ENCODE measurements at places on chromosomes 7 and 10.

- DNase-seq = no peak
Measured at GRCh38 chr7:151289891-151290290, 41.4 kb upstream of the SMARCD3 start.

DNA sequence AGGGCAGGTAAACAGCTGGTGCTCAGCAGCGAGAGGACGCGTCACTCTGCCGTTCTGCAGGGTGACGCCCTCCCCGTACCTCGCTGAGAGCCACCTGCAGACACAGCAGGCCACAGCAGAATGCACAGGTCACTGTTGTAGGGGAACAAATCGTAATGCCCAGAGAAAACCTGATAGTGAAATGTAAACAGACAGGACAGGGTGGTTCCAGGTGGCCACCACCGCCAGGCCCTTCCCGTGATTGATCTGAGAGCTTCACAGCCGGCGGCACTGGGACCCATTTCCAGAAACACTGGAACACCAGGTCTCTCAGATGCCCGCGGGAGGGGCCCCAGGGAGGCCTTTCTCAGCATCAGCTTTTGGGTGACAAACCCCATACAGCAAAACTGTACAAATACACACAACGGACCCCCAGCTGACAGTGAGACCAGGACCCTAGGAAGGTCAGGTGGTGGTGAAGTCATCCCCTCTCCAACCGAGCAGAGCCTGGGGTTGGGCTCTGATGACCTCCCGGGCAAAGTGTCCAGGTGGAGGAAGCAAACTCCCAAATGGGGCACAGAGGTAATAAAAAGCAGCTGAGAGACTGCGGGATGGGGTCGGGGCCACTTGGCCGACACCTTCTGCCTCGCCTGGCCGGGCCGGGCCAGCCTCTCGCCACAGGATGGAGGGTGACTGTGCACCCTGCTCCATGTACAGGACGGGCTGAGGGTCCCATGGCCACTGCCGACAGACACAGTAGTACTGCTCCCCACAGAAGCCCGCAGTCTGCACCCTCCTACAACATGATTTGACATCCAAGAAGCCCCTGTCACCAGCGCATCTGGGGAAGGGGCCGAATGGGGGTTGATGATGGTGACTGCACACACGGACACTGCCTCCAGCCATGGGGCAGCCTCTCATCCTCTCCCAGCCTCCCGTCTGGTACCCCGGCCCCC is 4.6 kb downstream of the BHLHA15 start:
- no peak for DNase-seq

DNA sequence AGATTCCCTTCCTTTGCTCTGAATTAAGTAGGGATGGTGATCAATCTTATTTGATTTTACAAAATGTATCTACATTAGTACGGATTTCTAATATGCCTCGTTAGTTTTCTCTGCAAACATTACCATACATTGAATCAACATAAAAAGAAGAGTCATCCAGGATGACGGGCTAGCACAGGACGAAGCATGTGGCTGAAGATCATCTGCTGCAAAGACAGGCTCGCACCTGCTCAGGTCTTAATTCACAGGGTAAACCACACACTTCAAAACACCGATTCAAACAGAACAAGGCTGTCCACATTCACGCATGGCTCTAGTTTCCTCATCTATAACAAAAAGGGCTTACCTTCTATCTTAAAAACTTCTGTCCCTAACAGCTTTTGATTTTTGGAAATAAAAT is 323.0 kb downstream of the PARD3 start:
- DNase-seq = no peak

DNA sequence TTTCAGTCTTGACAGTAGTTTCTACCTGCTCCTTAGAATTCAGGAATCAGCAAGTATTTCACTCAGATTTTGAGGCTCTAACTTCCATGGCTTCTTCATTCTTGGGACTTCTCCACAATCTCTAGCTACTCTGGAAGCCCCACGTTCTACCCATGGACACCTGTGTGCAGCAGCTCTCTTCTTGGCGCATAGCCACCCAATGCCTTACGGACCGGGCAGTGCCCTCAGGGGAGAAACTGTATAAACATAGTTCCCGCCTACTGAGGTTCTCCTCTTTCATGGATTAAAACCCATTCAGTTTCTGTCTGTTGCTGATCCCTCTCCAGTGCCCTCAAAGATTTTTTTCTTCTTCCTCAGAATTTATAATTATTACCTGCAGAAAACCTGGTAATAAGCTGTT is 177.1 kb downstream of the SORCS1 start:
- no peak for DNase-seq

DNA sequence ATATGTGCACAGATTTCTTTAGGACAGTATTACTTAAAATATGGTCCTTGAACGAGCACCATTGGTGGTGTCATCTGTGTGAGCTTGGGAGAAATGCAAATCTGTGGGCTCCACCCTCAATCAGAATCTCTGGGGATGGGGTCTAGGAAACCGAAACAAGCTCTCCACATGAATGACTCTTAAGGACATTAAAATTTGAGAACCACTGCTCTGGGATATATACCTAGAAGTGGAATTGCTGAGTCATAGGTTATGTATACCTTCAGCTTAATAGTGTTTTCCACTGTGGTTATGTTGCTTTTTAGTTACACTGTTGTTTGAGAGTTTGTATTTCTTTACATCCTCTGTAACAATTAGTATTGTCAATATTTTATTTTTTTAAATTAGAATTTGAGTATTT is 24.0 kb downstream of the ZNRF2 start:
- no peak for DNase-seq

DNA sequence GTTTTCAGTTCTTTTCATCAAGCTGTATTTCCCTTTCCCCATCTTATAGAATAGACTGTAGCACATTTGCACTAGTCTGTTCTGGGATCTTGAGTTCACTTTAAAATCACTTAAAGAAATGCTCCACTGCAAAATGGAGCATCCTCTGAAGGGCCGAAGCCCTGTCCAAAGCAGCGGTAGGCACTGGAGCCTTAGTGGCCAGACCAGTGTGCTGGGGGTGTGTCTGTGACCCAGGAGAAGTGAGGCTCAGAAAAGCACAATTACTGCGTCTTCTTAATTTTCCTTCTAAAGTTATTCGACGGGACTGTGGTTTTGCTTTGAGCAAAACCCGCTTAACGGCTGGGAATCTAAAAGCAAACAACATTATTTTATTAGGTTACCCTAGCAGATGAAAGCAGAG is 205.7 kb downstream of the SLC25A13 start:
- no peak for DNase-seq

- DNase-seq = no peak
Measured at GRCh38 chr7:36755484-36755883, 31.2 kb upstream of the AOAH start.

GRCh38 chr10:43958964-43959363 is 310.3 kb upstream of the ZNF32 start:
- DNase-seq = no peak

DNA sequence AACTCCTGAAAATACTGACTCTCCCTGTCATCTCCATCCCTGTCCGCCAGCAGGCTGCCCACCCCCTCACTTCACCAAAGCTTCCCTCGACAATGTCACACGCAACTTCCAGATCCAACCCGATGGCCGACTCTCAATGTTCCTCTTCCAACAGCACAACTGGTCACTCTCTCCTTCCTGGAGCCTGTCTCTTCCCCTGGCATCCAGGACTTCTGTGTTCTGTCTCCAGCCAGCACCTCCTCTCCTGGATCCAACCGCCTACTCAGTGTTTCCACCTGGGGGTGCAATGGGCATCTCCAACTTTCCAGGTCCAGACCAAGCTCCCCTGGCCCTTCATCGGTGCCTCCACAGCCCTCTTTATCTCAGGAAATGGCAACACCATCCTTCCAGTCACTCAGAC is 8.6 kb downstream of the CPA5 start:
- no peak for DNase-seq

DNA sequence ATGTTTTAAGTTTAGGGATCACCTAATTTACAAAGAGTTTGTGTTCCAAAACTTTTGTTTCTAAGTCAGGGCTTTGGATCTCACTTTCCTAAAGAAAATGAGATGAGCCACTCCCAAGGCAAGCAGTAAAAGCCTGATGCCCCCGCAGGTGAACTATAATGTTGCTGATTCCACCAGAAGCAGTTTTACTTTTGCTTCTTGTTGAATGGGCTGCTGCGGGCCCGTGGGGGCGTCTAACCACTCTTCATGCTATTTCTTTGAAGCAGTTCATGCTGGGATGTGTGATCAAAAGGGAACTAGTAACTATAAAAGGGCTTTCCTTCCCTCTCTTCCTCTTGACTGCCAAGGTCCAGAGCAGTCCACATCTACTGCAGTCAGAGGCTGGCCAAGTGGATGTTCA is 118.7 kb upstream of the NEBL start:
- DNase-seq = no peak

DNA sequence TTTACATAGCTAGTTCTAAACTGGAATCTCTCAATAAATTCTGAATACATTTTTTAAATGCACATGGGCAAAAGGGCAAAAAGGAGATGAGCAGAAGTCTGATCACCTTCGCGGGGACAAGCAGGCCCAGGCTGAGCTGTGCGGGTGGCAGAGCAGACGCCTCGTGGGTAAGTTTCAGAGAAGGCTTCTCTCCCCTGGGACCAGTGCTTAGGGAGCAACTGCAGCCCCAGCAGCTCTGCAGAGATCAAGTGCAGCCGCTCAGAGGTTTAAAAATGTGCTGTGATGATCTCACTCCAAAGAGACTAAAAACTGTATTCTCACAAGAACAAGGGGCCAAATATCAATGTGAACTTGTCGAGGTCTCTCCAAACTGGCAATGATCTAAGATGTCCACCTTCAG is 264.3 kb upstream of the RNF32 start:
- no peak for DNase-seq

DNA sequence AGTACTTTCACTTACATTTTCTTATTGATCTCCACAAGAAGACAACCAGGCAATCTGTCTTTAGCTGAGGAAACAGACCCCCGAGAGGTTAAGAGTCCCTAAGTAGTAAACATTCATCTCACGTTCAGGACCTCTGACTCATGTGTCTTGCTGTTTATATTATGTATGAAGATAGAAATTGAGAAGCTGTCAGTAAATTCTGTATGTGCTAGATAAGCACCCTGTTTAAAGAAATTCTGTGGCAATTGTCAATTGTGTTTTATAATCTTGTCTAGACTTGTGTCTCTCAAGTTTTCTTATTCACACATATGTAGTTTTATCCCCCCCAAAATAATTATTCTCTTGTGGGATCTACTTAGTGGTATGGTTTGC is 14.5 kb downstream of the ADK start:
- no peak for DNase-seq

DNA sequence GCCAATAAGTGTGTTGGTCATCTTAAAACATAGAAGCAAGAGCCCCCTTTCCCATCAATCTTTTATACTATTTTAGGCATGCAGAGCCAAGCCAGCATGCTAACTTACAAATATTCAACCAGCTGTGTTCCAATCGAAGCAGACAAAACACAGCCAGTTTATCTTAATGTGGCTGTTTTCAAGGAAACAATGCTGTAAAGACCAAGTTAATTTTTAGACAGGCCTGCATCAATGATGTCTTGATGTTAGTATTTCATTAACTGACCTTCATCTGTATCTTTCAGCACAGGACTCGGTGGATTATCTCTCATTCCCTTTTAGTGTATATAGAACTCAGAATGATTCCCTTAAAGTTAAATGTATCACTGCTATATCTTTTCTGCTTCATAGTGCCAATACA is 262.0 kb upstream of the ZWINT start:
- no peak for DNase-seq

- DNase-seq = no peak
Measured at GRCh38 chr7:156918635-156919034, 25.7 kb upstream of the LMBR1 start.

DNA sequence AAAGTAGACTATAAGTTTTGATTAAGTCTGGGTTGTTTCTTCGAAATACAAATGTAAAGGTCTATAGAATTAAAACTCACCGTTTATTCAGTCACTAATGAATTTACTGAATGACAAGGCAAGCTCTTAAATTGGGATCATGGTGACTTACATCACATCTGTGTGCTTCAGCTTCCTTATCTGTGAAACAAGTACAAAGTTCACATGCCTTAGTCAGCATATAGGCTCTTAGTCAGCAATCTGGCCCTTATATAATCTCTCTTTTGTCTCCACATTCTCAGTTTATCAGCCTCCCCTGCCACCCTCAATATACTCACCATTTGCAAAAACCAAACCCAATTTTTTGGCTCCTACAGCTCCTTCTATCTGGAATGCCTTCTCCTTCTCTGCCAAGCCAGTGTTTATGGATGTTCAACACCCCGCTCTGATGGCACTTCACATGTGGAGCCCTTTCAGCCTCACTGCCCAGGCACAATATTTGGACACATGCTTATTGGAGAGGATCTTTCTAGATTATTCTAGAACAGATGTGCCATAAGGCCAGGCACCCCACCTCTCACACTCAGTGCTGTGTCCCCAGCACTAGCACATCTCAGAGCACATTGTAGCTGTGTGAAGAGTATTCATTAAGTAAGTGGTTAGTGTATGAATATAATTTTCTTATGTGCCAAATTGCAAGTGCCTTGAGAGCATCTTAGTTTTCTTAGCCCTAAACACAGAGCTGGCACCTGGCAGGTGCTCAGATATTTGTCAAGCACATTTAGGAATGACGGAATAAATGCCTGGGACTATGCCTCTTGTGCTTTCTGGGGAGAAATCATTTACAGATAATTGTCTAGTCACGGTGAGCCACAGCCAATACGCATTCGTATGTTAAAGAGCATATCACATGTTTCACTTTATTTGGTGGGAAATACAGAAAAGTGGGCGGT is 9.8 kb upstream of the LAMB1 start:
- no peak for DNase-seq

GRCh38 chr7:128862571-128863432 is at the start of gene ATP6V1F:
Gene ATP6V1F (plus strand): TSS chr7:128862856. CDS start chr7:128862905, 49 bp downstream.
- DNase-seq = peak; percentile 99

GRCh38 chr10:24929056-24929544 is 23.3 kb downstream of the PRTFDC1 start:
- DNase-seq = no peak

GRCh38 chr10:102678842-102679289 is 34.6 kb downstream of the TRIM8 start:
- no peak for DNase-seq

- no peak for DNase-seq
Measured at GRCh38 chr7:22688084-22688483, 38.9 kb upstream of the IL6 start.

GRCh38 chr10:30821261-30821993 is 191.9 kb upstream of the LYZL2 start:
- no peak for DNase-seq

GRCh38 chr10:110779489-110779888 is 92.2 kb upstream of the PDCD4 start:
- no peak for DNase-seq

DNA sequence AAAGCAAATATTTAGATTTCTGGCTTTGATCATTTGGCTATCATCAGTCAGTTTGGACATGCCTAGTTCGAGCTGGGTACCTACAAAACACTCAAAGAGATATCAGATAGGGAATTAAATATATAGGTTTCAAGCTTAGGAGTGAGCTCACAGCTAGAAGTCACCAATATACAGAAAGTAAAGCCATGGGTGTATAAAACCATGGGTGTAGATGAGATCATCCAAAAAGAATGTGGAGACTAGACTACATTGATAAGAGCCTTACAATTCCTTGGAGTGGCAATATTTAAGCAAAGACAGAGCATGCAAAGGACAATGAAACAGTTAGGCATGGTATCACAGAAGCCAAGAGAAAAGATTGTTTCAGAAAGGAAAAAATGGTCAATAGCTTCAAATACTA is 7.2 kb upstream of the RALA start:
- no peak for DNase-seq

GRCh38 chr10:70917635-70918034 is 29.3 kb upstream of the PCBD1 start:
- no peak for DNase-seq
